Activated T-cell treated with anti-CD3 and anti-CD28 coated beads, Interleukin-2, amount 50 U/mL, for 48 hours (primary cell): ENCODE measurements at places on chromosomes 1 and 21.
A peak's percentile ranks its signal among the peaks of the same experiment; 100 is the strongest.

DNA sequence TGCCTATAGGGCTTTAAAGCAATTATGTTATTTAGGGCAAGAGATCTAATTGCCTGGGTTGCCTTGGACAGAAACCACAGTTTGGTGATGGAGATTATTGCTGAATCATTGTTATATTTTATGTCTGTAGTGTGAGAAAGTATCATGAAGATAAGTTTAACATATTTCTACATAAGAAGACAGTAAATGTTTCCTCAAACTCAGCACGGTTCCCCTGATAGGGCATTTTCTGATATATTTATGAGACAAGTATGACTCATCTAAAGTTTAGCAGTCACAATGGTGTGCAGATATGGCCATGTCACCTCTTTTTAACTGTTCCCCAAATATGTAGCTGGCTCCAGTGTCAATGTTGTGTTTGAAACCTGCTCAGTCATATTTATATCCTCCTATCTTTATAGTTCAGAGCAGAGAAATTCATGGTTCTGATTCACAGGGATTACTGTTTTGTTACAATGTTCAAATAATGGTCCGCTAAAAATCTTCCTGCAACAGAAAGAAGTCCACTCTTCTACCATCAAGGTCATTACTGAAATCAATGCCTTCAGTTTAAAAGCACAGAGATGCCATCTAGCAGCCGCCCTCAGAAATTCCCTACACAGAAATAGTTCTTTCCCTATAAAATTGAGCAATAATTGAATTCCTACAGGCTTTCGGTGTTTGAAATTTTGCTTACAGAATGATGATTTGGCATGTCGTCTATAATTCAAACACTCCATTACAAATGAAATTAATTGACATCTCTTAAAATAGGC, 3.7 kb downstream of the OLFM3 start:
- DNase-seq: no peak

GRCh38 chr1:204357551-204358490, 1.9 kb downstream of the PLEKHA6 start:
- DNase-seq: no peak

DNA sequence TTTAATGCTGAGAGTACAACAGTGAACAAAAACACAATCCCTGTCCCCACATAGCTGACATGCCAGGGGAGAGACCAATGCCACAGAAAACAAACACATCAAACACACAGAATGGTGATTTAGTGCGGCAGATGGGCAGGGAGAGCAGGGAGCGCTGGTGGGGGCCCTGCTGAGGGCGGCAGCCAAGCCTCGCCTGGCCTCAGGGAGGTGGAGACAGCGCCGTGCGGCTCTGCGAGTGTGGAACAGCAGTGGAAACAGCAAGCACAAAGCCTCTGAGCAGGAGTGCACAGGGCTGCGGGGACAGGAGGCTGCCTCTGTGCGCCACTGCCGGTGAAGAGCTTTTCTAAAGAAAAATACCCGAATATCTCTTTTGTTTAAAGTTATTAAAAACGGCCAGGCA, 17.0 kb downstream of the MCM3AP start:
- DNase-seq: no peak

- no peak for DNase-seq
These were observed 469.8 kb downstream of the NCAM2 start for GRCh38 chr21:21468003-21468402.

DNA sequence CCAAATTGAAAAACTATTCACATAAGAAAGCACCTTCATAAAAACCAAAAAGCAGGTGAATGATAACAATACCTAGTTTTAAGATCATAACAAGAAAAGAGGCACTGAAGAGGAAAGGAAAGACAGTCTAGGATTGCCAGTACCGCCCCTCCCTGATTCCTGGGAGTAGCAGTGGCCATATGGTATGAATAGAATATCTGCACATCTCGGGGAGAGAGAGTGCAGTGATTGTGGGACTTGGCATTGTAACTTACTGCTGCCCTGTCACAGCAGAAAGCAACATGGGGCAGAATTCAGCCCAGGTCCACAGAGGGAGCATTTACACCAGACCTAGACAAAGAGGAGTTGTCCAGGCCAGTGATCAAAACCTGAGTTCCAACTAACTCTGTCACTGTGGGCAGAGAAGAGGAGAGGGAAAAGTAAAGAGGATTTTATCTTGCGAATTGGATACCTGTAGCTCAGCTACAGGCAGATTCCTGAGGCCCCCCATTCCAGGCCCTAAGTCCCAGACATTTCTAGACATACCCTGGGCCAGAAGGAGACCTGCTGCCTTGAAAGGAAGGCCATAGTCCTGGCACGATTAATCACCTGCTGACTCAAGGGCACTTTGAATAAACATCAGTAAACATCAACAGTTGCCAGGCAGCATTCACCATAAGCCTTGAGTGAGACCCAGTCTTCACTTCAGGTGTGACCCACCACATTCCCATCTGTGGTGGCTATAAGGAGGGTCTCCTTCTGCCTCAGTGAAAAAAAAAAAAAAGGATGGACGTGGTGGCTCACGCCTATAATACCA, 397.5 kb downstream of the TGFB2 start:
- DNase-seq: no peak

DNA sequence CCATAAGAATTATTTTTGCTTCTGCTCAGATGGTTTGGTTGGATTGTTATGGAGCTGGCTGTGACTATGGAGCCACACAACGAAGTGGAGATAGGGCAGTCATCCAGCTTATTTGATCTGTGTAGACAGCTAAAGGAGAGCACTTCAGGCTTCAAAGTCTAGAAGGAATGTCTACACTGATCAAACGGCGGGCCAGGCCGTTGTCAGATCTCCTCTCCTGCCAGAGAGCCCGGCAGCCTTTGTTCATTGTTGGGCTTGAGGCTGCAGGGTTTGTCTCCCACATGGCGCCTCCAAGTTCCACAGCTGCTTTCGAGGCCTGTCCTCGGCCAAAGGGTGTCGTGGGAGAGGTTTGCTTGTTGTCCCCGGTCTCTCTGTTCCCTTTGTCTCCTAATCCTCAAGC, 2.8 kb upstream of the STMN1 start:
- no peak for DNase-seq

GRCh38 chr1:13728091-13728715, 28.2 kb downstream of the PRDM2 start:
- no peak for DNase-seq

- DNase-seq: peak; percentile 12
These were observed 36.4 kb downstream of the ELK4 start for GRCh38 chr1:205595435-205595834.

- DNase-seq: no peak
These were observed 6.8 kb downstream of the MYOC start for GRCh38 chr1:171645553-171646248.

GRCh38 chr1:238139713-238140112, 249.0 kb upstream of the ZP4 start:
- DNase-seq: no peak

DNA sequence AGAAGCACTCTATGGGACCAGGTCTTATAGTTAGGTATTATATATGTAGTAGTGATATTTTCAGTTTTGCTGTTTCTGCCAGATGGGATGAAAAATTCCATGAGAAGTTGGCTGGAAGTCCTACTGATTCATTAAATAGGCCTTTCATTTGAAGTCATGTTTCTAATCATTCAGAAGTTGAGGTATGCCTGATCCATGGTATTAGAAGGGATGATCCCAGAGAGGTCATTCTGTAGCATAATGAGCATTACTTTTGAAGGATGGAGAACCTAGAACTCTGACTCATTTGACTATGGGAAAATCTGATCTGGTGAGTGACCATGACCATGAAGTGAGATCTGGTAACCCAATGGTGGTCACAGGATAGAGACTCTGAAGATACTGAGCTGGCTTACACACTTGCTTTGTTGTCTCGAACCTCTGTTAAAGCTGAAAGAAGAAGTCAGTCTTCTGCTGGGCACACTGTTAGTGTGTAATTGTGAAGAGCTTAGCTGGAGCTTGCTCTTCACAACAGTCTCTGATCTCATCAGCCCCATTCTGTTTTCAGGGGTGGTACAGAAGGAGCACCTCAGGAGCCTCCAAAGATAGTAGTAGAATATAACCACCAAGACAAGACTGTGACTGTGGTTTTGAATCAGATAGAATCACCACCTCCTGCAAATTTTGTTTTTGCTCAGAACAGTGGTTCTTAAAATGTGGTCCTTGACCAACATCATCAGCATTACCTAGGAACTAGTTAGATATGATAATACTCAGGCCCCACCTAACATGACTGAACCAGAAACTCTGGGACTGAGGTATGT, 9.0 kb downstream of the MGST3 start:
- DNase-seq: no peak

DNA sequence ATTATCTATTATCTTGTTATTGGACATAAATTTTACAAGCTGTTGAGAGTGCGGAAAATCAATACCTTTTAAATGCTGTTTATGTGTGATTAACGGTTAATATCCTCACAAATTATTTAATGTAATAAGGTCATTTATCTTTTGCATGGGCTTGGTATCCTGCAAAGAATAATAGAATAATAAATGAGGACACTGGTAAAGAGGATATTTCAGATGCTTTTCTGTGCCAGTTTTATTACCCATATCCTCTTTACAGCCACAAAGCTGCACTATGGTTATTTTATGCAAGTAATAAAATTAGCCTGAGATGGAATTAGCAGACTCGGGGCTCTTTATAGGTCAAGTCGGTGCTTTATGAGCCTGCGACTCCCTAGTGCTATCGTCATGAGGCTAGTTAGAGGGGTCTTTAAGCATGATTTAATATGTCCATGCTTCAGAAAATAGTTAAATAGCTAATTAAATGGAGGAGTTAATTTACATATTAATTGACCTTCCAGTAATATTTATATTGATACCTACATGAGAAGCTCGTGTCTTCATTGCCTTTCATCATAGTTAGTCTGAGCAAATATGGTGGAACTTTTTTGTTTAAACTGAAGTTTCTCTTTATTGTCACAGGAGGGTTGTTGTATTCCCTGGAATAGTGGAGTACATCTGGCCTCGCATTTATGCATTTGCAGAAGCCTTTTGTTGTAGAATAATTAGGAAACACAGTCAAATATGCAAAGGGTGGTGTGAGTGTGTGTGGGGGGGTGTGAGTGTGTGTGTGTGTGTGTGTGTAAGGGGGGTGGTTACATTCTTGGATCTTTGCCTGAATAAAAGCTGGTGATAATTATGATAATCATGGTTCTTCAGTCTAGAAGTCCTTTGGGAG, 120.3 kb downstream of the ATG4C start:
- no peak for DNase-seq

DNA sequence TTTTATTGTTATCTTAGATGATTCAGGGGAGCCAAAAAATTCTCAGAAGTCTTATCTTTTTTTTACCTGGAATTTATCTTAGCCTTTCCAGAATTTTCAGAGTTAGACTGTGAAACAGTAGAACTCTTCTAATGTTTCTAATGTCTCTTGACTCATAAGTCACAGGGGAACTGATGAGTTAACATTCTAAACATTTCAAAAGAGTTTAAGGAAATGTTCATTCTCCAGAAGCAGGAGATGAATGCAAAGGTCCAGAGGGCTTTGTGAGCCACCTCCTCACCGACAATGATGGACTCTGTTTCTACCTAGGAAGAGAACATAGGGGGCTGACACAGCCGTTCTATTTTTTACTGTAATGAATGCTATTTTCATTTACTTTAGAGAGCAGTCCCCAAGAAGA, 157.5 kb downstream of the BRINP2 start:
- no peak for DNase-seq

DNA sequence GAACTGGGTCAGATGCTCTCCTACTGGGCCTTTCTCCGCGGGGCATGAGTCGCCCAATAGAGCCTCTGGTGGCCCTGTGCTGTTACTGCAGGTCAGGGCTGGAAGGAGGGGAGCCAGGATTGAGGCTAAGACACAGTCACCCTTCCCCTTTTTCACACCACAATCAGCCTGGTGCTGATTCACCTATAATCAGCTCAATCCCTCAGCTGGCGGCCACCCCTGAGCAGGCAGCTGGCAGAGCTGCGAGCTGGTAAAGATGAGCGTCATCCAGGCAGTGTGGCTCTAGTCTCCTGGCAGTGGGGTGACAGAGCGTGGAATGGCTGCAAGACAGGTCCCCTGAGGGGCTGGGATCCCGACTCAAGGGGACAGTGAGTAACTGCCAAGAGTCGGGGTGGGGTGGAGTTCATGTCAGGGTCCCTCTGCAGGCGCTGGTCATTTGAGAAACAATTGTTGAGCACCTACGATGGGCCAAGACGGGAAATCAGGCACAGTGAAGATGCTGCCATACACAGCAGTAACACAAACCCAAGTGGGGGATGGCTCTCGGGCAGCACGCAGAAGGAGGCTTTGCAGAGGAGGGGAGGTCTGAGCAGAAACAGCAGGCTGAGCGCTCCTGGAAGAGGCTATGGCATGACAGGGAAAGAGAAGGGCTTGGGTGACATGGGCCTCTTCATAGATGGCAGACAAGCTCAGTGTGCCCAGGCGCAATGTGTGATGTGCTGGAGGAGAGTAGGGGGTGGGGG, 21.8 kb downstream of the ATF3 start:
- DNase-seq: peak; percentile 80

DNA sequence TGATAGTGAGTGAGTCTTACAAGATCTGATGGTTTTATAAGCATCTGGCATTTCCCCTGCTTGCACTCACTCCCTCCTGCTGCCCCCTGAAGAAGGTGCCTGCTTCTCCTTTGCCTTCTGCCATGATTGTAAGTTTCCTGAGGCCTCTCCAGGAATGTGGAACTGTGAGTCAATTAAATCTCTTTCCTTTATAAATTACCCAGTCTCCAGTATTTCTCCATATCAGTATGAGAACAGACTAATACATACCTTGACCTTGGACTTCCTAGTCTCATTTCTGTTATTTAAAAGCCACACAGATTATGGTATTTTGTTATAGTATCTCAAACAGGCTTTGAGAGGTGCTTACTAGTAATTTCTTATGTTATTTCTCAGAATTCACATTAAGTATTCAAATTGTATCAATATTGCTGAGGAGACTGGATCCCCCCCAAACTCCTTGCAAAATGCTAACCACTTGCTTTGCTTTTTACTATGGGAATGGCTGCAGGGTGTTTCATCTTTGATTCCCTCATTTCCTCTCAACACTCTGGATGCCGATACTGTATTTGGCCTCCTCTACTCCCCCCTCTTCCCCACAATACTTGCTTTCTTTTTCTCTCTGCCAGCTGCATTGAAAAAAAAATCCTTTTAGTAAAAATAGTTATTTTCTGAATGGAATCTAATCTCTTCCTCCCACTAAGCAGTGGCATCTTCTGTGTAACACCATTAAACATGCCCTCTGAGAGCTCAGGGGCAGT, 96.9 kb upstream of the WLS start:
- DNase-seq: no peak

- no peak for DNase-seq
These were observed 85.5 kb upstream of the ATP1A1 start for GRCh38 chr1:116287341-116288200.

DNA sequence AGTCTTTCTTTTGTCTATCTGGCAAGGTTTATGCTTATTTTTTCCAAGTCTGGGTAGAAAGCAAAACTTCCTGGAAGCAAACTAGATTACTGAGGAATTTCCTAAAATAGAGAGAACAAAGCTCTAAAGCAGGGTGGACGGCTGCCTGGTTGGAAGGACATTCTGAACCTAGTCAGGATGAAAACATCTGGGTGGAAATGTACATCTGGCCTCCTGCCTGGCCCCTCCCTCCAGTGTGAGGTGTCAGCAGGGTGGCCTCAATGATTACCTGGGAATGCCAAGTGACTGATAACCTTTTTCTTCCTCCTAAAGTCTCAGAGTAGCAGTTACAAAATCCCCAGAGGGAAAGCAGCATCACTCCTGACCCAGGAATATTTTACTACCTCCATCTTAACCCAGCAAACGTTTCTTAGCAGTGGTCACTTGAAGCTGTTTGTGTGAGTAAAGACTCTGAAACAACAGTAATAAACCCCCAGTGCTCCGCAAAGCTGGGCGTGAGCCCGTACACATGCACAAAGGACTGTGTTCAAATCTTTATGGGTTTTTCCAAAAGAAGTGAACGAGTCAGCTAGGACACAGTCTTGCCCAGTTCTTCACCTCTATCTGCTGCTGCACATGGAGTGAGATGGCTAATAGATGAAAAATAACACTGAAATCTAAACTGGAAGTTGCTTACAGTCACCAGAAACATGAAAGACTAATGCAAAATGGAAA, 18.9 kb downstream of the ANGPTL7 start:
- no peak for DNase-seq
